ENCODE measurements at places on chromosomes 2 and 18. TPM values are rescaled to one million over a fixed set of nuclear protein-coding genes. Genes with fewer than 3 reads are reported as not detected.

Gene MTA3
- total RNA-seq = 85.4 TPM

Gene ARHGAP28
- 118 TPM for total RNA-seq

Gene NTSR2
- not detected for total RNA-seq

Gene GDF7
- 1.7 TPM for total RNA-seq

Gene RFX8
- total RNA-seq = not detected

Gene NPC1
- 32.8 TPM for total RNA-seq

Gene ARHGAP15
- not detected for total RNA-seq

- no peak overlapping the region for H3K27ac ChIP-seq
- no peak overlapping the region for H3K4me3 ChIP-seq
- no peak for DNase-seq
- H3K27me3 ChIP-seq = no peaks in the 10 kb centered on the region
- no peaks in the 10 kb centered on the region for H3K4me1 ChIP-seq
These were observed 1391.3 kb downstream of the DSC3 start for GRCh38 chr18:29651122-29651680.

- no peaks in the 10 kb centered on the region for H3K27me3 ChIP-seq
- DNase-seq = no peak
- 0 out of 2 replicates have a peak, but pooled peaks cover 8% of the 10 kb centered on the region for H3K4me1 ChIP-seq
- H3K4me3 ChIP-seq = no peak overlapping the region
These were observed 69.6 kb upstream of the RMDN2 start for GRCh38 chr2:37855283-37856041.

DNA sequence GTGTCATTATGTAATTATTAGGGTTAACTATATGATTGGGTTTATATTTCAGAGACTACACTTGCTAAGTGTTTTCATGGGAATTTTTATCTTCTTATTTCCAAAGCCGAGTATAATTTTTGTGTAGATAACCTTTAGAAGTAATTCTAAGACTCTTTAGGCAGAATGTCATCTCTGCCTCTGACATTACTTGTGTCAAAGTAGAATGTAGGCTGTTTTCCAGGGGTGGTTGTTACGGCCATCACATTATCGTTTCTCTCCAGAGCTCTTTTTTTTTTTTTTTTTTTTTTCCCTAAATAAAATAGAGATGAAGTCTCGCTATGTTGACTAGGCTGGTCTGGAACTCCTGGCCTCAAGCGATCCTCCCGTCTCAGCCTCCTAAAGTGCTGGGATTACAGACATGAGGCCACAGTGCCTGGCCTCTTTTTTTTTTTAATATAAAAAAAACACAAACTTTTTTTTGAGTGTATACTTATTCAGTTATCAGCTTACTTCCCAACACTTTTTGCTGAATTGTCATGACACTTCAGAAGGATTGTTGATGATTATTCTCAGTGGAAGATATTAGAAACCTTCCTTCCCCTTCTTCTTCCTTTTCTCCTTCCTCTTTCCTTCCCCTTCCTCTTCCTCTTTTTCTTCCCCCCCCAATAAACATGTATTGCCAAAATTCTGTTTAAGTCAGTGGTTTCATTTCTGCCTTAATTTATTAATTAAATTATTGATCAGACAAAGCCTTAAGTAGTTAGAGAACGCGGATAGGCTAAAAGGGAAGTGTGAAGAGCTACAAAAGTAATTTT, 2.3 kb downstream of the PIKFYVE start:
- no peak overlapping the region for H3K27ac ChIP-seq
- H3K4me3 ChIP-seq = no peak overlapping the region
- no peaks in the 10 kb centered on the region for H3K27me3 ChIP-seq
- DNase-seq = no peak
- H3K4me1 ChIP-seq = peaks cover 10% of the 10 kb centered on the region

GRCh38 chr18:66513996-66514395, 89.9 kb downstream of the CDH19 start:
- no peaks in the 10 kb centered on the region for H3K4me1 ChIP-seq
- DNase-seq = no peak
- H3K4me3 ChIP-seq = no peak overlapping the region

DNA sequence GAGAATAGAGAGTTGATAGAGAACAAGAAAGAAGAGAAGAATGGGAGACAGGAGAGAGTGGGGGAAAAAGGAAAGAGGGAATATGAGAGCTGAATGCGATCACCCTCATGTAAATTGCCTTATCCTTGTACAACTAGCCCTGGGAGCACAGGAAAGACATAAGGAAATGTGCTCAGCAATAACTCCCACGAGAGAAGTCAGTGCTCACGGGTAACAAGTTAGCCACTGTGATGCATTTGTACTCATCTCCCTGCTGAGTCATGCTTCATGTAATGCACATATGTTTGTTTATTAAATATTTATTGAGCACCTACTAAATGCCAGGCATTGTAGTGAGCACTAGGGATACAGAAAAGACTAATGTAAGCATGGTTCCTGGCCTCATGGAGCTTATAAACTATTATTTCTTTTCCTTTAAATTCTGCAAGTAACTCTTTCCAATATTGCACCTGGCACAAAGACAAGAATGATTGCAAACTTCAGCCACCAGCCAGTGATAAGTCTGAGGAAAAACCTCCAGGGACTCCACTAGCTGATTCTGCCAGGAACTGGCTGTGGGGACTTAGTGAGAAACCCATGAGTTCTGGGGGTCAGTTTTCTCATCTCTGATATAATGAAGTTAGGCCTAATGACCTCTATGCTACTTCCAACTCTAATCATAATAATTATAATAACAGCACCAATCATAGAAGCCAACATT, 124.1 kb downstream of the LNPK start:
- H3K4me1 ChIP-seq = no peaks in the 10 kb centered on the region
- H3K36me3 ChIP-seq = no peaks in the 10 kb centered on the region
- no peak for DNase-seq

GRCh38 chr18:59189008-59189407, 30.9 kb upstream of the GRP start:
- no peaks in the 10 kb centered on the region for H3K36me3 ChIP-seq
- H3K27ac ChIP-seq = no peak overlapping the region

- no peak overlapping the region for H3K27ac ChIP-seq
- no peaks in the 10 kb centered on the region for H3K4me1 ChIP-seq
- DNase-seq = no peak
- no peaks in the 10 kb centered on the region for H3K27me3 ChIP-seq
- H3K4me3 ChIP-seq = no peak overlapping the region
- no peaks in the 10 kb centered on the region for H3K36me3 ChIP-seq
These were observed 296.3 kb upstream of the KCNJ3 start for GRCh38 chr2:154402213-154402612.
